ENCODE measurements at places on chromosomes 12 and 14.

DNA sequence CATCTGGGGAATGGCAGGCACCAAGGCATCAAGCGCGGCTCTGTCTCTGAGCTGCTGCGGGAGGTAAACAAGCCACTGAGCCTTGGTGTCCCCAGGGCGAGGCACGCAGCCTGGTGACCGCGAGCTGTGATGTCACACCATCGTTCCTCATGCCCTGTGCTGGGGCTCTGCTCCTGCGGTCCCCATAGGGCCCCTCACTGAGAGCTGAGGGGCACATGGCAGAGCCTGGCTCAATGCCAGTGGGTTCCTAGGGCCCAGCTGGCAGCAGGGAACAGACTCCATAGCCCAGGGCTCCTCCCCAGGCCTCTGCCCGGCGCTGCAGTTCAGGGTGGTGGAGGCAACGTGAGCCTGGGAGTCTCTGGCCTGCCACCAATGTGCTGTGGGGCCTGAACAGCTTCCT is 22.6 kb downstream of the CHGA start:
- DNase-seq, result no peak

DNA sequence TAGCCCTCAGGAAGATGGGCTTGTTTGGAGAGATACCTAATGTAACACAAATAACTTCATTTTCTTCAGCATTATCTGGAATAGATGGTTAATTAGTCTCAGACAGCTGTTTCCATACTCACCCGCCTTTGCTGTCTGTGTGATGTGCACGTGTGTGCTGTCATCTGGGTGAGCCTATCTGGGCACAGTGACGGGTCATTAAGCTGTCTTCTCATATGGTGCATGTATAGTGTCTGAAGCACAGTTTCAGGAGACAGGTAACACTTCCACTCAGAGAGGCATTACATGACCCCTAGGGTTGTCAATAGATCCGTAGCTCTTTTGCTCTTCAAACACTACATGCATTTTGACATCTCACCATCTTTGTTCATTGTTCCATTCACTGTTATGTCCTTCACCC is 493.3 kb downstream of the APAF1 start:
- DNase-seq, result no peak

GRCh38 chr14:103279142-103280025 is 54.7 kb upstream of the EIF5 start:
- no peak for DNase-seq

DNA sequence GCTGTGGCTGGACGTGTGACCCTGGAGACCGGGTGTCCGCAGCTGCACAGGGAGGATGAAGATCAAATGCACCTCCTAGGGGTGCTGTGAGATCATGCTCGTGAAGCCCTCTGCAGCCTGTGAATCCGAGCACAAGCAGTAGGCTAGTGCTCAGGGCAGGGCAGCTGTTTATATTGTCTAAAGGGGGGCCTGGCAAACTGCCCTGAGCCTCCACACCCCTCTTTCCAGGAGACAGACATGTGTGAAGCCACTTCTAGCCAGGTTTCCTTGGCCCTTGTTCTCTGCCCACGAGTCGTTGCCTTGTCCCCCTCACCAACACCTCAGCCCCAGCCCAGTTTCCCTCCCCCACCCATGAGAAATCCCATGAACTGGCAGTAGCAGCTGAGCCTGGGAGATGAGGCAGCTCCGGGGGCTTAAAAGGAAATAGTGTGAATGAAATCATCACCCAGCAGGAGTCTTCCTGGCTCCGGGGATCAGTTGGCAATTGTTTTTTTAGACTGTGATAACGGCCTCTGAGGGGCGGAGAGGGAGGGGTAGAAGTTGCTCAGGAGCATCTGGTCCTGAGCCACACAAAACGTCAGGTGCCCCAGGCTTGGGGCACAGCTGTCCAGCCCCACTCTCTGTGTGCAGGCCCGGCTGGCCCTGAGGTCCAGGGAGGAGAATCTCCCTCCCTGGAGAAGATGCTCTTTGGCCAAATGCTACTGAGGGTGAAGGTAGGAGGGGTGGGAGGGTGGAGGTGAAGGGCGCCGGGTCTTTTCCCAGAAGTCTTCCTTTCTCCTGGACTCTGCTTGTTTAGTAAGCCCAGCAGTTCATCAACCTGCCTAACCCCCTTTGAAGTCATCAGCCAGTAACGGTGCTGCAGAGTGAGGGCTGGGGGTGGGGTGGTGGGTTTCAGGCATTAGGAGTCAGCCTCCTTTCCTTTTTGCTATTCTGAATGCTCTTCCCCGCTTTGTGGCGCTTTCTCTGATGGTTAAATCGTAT is 4.0 kb downstream of the FGF6 start:
- no peak for DNase-seq

DNA sequence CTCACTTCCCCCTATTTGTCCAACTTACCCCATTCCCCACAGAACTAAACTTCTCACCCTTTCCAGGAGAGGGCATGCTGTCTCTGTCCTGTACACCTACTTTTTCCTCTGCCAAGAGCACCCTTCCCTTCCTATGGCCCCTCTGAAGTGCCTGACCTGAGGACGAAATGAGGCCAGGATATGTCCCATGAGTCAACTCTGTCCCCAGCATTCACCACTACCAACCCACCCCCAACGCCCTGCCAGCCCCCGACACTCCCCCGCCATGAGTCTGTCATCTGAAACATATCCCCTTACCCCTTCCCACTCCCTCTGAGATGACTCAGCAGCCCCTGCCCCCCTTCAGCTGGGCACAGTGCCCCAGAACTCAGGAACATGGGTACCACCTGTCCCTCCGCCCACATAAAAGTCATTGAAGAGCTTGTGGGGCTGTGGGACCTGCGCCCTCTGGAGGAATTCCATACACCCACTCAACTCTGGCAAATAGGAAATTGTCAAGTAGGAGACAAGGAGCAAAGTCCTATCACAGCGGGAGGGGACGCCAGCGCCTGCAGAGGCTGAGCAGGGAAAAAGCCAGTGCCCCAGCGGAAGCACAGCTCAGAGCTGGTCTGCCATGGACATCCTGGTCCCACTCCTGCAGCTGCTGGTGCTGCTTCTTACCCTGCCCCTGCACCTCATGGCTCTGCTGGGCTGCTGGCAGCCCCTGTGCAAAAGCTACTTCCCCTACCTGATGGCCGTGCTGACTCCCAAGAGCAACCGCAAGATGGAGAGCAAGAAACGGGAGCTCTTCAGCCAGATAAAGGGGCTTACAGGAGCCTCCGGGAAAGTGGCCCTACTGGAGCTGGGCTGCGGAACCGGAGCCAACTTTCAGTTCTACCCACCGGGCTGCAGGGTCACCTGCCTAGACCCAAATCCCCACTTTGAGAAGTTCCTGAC is 26.3 kb downstream of the ITGA7 start:
- peak; percentile 11 for DNase-seq

DNA sequence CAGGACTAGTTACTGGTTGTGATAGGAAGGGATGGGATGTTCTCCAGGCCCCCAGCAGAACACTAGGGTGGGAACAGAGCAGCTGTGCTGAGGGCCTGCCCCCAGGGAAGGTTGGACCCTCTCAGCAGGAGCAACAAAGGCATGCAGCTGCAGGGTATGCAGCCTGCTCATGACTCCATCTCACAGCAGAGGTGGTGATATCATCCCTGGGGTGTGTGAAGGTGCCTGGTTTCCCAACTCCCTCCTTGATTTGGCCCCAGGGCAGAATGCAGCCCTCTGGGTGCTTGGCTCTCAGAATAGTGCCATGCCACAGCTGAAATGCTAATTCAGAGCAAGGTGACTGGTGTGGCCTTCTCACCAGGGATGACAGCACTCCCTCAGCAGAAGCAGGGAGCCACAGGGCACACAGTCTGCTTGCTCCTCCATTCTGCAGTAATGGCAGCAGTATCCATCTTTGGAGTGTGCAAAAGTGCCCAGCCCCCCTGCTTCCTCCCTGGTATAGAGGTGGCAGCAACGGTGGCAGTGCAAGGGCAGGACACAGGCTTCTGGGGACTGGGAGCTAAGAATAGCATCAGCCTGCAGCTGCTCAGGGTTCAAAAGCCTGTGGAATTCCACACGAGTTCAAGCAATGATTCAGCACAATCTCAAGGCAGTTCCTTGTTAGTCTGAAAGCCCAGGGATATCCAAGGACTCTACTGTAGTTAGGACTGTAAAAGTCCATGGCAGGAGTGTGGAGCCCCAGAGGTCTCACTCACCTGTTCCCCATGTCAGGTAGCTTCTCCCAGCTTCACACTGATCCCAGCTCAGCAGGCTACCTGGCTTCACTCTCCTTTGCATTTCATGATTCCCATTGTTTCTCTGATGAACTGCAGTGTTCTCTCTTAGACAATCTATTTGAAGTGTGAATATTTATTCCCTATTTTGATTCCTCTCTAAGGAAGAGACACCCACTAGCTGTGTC is 298.1 kb upstream of the FOXG1 start:
- no peak for DNase-seq

DNA sequence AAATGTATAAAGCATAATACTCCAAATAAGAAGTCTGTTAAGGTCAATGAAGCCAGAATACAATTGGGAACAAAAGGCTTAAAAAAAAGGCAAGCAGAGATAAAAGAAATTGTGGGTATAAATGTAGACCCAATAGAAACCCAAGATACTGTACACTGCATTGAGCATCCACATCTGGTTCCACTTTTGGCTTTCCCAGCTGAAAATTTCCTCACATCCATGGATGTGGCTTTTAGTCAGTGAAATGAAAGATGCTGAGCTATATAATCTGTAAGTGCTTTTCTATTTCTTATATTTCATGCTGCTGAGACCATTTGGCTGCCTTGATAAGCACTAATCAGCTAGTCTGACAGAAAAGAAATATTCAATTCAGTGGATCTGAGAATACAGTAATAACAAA is 83.5 kb downstream of the PTPRR start:
- no peak for DNase-seq

- DNase-seq, result no peak
Measured at GRCh38 chr12:3677609-3678008, 75.3 kb downstream of the CRACR2A start.

- no peak for DNase-seq
Measured at GRCh38 chr12:80864046-80864735, 73.5 kb downstream of the LIN7A start.

DNA sequence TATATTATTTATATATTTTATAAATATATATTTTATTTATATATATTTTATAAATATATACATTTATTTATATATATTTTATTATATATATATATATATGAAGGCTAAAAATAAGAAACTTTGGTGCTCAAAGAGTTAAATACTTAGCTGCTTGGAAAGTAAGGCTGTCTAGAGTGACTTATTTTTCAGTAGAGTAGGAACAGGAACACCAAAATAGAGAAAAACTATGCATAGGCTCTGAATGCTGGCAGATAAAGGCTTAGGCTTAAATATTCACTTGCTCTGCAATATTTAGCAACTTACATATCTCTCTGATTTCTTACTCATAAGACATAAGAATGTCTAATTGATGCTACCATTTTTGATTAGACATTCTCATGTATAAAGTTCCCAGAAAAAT is 991.2 kb downstream of the VRK1 start:
- no peak for DNase-seq

DNA sequence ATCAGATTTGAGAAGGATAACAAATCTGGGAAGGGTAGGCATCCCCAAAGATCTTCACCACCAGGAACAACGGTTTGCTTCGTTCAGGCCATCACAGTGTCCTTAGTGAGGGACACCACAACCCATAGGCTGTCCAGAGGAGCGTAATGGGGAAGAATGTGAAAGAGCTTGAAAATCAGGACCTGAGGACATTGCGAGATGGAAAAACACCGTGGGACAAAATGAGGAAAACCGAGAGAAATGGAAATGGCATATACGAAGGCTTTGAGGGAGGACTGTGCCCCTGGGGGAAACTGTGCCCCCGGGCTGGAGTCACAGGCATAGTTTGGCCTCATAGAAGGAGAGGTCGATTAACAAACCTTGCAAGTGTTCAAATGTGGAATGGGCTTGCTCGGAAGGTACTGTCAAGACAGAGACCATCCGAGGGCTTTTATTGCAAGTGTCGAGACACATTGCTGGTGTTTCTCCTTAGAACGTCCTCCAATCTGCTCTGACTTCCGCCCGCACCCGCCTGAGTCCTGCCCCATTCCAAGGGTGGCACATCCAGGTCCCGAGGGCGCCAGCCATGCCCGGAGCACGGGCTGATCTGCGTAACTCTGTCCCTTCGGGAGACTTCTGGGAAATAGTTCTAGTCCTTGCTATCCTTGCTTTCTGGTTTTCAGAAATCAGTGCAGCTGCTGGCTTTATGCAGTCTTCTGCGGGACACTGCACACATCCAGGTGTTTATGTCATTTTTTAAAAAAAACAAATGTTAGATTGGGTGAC is 885 bp upstream of the PALS1 start:
- DNase-seq, result peak; percentile 24

GRCh38 chr12:72256725-72257124 is 15.4 kb upstream of the TRHDE start:
- DNase-seq, result no peak

DNA sequence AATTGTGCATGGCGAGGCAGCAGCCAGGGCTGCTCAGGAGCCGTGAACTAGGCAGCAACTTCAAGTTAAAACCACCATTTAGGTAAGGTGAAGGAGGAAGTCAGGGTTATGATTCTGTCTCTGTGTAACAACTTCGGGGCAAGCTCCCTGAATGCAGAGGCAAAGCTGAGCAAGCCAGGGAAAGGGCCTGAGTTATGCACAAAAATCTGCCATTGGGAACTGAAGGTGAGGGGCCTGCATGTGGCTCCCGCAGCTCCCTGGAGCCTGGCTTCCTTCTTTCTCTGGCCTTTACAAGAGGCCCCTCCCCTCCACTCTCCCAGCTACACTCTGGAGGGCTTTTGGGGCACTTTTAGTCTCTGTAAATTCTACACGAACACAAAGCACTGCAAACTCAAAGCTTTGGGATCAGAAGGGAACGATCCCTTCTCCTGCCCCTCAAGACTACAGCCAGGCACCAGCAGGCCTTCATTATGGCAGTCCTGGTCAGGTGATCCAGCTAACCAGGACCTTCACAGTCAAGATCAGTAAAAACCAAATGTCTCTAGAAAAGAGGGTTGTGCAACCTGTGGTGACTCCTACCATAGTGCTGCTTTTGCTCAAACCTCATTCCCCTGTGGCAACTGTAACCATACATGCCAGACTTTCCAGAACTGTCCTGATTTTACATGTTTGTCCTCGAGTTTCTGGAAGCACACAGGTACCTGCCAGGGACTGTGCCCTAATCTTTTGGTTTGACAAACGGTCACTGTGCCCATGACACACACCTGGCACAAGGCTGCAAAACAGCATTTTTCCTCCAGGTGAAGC is 67.2 kb upstream of the PTGR2 start:
- DNase-seq, result no peak

GRCh38 chr14:52494444-52494843 is 57.9 kb downstream of the TXNDC16 start:
- DNase-seq, result no peak

- no peak for DNase-seq
Measured at GRCh38 chr12:82862876-82863649, 176.4 kb downstream of the TMTC2 start.

DNA sequence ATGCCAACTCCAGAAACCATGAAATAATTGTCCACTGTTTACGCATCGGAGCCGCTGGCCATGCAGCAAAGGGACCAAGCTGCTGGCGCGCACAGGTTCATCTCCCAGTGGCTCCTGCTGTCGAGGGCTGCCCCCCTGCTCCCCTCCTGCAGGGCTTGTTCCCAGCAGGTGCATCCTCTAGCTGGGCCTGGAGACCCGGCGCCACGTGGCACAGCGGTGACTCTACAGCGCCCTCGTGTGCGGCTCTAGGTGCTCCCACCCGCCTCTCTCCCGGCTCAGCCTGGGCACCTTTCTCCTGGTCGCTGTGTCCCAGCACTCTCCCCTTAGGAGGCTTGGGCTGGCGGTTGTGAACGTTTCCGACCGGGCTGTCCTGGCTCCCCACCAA is 37.5 kb upstream of the INF2 start:
- DNase-seq, result no peak

- DNase-seq, result no peak
Measured at GRCh38 chr12:77521508-77522115, 309.1 kb upstream of the NAV3 start.

- no peak for DNase-seq
Measured at GRCh38 chr12:29735604-29736003, 48.1 kb downstream of the TMTC1 start.

- no peak for DNase-seq
Measured at GRCh38 chr12:48305190-48305589, 45.5 kb downstream of the ZNF641 start.
